NB4 (cell line): ENCODE measurements at places on chromosomes 5 and 9.
A peak's percentile ranks its signal among the peaks of the same experiment; 100 is the strongest.

DNA sequence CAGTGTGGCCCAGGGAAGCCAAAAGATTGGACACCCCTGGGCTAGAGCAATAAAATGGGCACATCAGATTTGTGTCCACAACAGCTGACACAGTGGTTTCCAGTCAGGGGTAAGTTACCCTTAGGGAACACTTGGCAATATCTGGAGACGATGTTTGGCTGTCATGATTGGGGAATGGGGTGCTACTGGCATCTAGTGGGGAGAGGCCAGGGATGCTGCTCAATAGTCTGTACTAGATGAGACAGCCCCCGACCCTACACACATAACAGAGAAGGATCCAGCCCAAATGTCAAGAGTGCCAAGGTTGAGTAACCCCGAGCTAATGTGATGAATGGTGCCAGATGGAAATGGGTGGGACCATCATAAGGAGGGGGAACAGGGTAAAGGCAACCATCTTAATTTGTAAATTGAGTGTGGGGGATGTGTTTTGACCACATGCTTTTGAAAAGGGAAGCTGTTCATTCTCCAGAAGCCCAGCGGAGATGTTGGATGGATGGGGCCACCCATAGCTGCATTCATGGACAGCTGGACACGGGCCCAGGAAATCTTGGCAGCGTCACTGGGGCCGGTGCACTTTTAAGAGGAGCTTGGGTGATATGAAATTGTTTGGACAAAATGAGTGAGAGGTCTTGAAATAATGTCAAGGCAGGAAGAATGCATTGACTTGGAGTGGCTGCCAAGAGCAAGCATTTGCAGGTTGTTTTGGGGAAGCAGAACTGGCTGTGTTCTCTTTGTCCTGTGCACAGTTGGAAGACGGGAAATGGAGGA lies 33.4 kb downstream of the SYK start:
- DNase-seq, result no peak

DNA sequence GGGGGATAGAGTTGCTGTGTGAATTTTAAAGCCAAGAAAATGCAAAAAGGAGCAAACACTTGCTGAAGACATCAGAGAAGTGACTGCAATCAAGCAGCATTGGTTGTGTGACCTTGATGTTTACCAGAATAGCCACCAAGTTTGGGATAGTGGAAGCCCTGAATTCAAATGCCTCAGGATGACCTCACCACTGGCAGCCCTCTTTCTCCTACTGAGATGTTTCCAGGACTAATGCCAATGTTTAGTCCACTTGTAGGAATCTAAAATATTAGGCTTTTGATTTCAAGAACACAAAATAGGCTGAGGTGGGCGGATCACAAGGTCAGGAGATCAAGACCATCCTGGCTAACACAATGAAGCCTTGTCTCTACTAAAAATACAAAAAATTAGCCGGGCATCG lies 112.2 kb upstream of the NUDT12 start:
- no peak for DNase-seq

DNA sequence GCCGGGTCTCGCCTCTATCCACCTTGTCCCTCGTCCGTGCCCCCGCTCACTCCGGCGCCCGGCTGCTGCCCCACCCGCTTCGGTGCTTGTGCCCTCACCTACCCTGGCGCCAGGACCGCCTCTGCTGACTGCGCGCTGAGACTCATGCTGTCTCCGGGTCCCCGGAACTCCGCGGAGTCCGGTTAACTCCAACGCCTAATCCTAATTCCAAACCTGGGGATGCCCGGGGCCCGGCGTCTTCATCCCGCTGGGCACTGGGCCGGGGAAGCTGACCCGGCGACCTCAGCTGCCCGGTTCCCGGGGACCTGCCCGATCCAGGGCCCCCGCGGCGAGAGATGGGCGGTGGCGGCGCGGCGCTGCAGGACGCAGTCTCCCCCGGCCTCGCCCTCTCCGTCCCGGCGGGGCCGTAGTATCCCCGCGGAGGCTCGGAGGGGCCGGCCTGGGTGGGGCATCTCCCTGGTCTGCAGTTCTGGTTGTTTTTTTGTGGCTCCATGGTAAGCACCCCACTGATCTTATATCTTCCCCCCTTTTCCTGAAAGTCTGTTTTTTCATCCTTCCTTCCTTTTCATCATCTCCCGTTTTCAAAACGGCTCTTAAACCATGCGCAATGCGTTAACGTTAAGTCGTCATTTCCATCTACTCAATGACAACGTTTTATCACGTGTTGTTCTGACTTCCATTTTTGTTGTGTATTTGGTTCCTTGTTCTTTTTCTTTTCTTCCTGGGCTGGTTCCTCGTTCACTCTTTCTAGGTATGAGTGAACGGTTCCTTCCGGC lies 41.1 kb upstream of the PLEKHG4B start:
- no peak for DNase-seq

DNA sequence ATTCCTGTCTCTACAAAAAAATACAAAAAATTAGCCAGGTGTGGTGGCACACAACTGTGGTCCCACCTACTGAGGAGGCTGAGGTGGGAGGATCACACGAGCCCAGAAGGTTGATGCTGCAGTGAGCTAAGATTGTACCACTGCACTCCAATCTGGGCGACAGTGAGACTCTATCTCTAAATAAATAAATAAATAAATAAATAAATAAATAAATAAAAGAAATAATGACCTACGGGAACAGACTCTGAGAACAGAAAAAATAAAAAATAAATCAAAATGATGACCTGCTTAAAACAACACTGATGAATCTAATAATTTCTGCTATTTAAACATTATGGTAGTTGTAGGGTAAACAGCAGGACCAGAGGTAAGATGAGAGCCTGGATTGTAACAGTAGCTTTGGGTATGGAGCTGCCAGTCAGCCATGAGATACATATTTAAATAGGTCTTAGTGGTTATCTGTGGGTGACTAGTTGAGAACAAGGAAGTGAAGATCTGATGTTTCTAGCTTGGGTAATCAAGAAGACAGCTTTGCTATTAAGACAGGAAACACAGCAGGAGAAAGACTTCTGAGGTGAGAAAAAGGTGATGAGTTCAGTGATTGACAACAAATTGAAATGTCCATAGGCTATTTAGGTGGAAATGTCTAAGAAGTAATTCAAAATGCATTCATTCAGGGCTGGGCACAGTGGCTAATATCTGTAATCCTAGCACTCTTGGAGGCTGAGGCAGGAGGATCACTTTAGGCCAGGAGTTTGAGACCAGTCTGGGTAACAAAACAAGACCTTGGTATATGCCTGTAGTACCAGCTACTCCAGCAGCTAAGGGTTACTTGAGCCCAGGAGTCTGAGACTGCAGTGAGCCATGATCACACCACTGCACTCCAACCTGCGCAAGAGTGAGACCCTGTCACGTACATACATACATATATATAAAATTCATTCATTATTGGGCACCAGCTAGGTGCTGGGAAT lies 11.0 kb downstream of the RNF145 start:
- DNase-seq, result peak; percentile 51

DNA sequence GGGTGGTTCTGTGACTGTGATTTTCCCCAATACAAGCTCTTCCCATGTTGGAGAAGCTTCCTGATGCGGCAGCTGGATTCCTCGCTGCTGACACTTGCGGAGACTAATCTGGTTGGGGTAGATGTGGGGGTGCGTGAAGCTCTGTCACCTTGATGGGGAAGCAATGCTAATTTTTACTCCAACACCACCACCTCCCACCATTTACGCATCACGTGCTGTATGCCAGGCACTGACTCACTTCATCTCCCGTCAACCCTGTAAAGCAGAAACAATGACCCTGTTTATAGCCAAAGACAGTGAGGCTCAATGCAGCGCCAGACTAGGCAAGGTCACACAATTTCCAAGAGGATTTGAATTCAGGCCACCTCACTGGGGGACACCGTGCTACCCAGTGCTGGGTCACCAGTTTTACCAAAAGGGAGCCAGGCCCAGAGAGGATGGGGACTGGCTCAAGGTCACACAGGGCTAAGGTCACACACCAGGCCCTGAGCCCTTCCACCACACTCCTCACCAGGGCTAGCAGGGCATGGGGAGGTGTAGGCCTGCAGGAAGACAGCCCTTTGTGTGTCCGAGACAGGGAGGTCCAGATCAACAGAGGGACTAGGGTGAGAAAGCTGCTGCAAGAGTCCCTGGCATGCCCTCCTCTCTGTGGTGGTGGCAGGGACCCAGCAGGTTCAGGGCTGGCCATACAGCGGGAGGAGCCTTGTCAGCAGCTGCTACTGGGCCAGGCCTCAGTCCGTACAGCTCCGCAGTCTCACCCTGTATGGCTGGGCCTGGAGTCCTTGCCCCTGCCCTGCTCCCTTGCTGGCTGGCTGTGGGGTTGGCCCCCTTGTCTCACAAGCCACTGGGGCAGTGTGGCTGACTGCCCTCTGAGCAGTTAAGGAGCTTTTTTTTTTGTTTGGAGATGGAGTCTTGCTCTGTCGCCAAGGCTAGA lies 3.3 kb downstream of the STKLD1 start:
- no peak for DNase-seq

DNA sequence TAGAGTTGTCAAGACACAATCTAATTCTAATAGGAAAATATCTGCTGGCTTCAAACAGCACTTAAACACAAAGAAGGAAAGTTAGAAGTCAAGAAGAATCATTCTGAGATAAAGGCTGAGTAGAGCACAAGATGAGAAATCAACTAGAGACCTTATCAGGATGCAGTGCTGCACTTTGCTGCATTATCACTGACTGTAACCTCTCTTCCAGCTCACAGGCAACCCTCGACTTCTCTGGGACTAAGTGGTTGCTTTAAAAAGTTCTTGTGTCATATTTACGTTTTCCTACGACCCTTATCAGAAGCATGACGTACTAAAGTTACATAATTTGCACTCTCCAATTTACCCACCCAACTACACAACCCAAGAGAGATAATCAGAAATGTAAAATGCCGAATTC lies 176.1 kb downstream of the MLLT3 start:
- DNase-seq, result no peak

GRCh38 chr5:142202282-142202681 lies 93.7 kb downstream of the NDFIP1 start:
- no peak for DNase-seq

- DNase-seq, result no peak
These were observed 156.4 kb downstream of the DAB2IP start for GRCh38 chr9:121807823-121808278.

DNA sequence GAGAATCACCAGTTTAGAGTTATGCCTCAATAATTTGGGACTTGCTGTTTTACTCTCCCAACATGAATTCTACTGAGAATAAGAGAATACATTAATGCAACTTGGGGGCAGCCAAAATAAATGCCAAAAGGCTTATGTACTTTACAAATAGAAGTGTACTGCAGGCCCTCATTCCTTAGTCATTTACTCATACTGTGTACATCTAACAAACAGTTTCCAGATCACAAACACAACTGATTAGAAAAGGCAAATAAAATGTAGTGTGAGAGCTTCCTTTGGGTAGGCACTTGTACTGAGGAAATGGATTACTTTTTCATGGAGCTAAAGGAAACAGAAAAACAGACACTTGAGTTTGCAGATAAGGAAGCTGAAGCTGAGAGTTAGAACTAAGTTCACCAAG lies 12.6 kb downstream of the ANKDD1B start:
- no peak for DNase-seq

DNA sequence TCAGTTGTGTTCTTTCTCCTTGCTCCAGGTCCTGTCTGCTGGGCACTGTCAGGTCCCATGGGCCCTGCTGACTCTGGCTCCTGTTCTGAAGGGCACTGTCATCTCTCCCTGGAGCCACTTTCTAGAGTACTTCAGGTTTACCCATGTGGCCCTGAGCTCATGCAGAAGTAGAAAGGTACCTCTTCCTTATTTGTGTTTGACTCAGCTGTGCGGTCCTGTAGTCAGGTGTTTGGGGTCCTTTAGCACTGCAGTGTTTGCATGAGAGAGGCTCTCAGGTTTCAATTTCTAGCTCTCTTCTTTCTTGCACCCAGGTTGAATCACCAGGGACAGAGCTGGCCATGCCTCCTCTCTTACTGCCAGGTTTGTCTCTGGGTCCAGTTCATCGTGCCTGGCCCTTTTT lies 71.5 kb downstream of the HSPA4 start:
- DNase-seq, result no peak

DNA sequence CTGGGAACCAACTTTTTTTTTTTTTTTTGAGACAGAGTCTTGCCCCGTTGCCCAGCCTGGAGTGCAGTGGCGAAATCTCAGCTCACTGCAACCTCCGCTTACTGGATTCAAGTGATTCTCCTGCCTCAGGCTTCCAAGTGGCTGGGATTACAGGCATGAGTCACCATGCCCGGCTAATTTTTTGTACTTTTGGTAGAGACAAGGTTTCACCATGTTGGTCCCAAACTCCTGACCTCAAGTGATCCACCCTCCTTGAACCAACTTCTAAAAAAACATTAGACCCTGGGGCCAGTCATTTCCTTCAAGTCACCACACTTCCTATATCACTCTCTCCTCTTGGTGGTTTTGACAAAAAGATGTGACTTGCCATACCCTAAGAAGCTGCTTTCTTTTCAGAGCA lies 10.9 kb upstream of the SHROOM1 start:
- peak; percentile 47 for DNase-seq

GRCh38 chr5:127513408-127513970 lies 4.0 kb upstream of the PRRC1 start:
- no peak for DNase-seq

GRCh38 chr5:30866142-30866541 lies 327.3 kb upstream of the CDH6 start:
- no peak for DNase-seq

- peak; percentile 89 for DNase-seq
These were observed 992 bp downstream of the SPACA9 start for GRCh38 chr9:132879457-132880323.

GRCh38 chr5:148179234-148179824 lies 11.0 kb downstream of the SPINK14 start:
- DNase-seq, result peak; percentile 71

DNA sequence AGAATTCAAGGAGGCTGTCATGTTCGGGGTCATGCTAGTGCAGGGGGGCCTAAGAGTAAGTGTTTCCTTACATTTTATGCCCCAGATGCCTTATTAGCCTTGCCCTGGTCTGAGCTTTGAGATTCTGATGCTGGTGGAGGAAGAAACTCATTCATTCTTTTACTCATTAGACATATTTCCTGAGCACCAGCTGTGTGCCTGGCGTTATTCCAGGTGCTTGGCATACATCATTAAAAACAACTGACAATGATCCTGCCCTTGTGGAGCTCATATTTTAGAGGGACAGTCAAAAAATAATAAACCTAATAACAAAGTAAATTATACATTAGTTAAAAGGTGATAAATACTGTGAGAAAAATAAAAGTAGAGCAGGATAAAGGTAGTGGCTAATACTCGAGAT lies 138.9 kb upstream of the SGCD start:
- DNase-seq, result no peak

DNA sequence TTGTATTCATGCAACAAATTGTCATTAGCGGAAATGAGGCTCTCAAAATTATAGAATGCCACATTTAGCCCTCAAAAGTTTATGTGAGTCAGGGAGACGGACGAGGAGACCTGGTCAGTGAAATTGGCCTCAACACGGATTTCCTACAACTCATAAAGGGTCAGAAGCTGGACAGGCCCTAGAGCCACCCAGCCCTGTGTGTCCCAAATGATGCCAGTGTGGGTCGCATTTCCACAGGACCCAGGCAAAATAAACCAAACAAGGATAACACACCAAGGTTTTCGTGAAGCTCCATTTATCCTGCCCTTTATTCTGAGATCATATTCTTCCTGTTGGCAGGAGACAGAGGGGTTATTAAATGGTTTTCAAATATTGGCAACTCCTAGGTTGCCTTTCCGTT lies 72.0 kb upstream of the COL5A1 start:
- no peak for DNase-seq
